ENCODE measurements at places on chromosomes 12 and 14. TPM values are rescaled to one million over a fixed set of nuclear protein-coding genes. Genes with fewer than 3 reads are reported as not detected.

- DNase-seq, result no peak
Observed at GRCh38 chr14:85915711-85916110, 385.8 kb downstream of the FLRT2 start.

- DNase-seq, result no peak
Observed at GRCh38 chr12:105358789-105359188, 28.3 kb downstream of the C12orf75 start.

- DNase-seq, result no peak
Observed at GRCh38 chr14:99850709-99851108, 57.5 kb downstream of the EML1 start.

DNA sequence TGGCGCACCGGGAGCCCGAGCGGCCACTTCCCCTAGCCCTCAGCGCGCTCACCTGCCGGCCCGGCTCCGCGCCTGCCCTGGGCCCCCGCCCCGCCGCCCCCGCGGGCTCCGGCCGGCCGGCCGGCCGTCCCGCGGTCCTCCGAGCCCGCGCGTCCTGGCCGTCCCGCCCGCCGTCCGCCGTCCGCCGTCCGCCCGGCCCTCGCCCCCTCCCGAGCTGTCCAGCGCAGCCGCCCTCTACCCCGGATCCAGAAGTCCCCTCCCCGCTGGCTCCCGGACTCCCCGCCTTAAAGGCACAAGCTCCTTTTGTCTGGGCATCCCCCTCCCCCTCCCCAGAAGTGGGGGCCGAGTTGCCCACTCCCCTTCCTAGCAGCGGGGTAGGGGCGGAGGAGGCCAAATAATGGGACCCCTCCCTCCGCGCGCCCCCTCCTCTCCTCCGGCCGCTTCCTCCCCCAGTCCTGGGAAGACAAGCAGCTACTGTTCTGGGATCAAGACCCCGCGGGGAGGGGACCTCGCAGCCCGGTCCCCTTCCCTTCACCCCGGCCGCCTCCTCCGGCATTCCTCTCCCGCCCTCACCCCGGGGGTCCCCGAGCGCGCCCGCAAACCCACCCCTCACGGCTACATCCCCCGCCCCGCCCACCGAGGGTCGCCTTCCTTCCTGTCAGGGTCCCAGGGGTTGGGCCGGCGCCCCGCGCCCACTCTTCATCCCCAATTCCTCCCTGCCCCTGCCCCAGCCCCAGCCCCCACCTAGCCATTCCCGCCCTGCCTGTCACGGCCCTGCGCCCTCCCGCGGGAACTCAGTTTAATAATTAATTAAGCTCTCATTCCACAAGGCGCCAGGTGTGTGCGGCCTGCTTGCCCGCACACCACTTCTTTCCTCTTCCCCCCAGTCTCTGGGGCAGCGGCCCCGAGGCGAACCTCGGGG is at the start of gene ADCY6:
TSS of gene ADCY6 (minus strand) at position 236 of the 922 bp plus-strand sequence. CDS start 5,655 bp downstream, outside the sequence.
- DNase-seq, result peak; percentile 87

GRCh38 chr12:127912035-127912665 is 354.8 kb upstream of the TMEM132C start:
- no peak for DNase-seq

DNA sequence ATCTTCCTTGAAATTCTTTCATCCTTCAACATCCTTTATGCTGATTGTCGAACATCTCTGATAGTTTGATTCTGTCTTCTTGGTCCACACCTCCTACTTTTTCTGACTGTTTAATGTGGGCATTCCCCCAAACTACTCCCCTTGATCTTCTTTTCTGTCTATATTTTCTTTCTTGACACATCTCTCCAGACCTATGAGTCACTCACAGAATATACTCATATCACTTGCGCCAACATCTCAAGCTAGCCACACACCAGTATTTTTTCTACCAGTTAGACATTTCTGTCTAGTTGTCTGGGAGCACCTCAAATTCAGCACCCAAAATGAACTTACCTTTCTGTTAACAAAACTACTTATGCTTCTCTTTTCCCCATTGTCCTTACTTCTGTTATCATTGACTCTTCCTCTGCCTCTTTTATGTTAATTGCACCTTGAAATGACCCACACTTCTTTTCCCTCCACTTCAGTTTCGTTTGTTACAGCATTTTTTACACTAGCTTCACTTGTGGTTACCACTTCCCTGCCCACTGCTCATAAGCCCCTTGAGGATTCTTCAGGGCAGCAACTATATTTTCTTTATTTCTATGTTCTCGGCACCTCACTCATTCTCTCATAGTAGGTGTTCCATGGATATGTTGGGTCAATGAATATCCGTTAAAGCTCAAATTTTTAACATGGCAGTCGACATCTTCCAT is 33.5 kb downstream of the TSHR start:
- DNase-seq, result no peak

GRCh38 chr14:88848571-88848970 is 24.1 kb downstream of the TTC8 start:
- DNase-seq, result no peak

GRCh38 chr12:79344855-79345847 is 345.6 kb downstream of the PAWR start:
- DNase-seq, result no peak

- no peak for DNase-seq
Observed at GRCh38 chr12:94560431-94561221, 89.7 kb downstream of the TMCC3 start.

- no peak for DNase-seq
Observed at GRCh38 chr14:71856199-71856919, 75.9 kb upstream of the RGS6 start.

DNA sequence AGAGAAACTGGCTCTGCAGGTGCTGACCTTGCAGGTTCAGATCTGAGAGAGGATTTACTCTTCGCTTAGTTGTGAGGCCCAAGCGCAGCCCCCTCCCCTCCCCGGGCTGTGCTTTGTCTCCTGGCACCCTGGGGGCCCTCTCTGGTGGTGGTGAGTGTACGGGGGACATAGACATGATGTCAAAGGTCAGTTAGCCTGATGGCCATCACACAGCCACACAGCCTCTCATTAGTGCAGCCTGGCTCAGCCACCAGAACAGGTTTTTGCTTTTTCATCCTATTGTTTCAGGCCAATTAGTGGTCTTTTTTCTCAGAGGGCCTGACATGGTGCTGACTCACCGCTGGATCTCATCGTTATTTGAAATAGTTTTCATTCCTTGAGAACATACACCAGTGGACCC is 437.9 kb downstream of the AACS start:
- DNase-seq, result no peak

DNA sequence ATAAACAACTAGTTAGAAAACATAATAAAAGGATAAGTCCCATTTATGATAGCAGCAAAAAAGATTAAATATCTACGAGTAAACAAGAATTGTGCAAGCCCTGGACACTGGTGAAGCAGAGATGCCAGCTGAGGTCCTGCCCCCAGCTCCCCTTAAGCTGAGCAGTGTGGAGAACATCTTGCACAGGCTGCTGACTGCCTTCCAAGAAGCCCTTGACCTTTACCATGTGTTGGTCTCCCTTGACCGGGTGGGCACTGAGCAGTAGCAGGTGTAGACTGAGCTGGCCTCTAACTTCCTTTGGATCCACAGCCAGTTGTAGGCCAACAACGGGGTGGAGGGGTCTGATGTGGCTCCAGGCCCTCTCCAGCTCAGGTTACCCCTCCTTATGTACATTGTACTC is 47.7 kb upstream of the PAPLN start:
- no peak for DNase-seq

DNA sequence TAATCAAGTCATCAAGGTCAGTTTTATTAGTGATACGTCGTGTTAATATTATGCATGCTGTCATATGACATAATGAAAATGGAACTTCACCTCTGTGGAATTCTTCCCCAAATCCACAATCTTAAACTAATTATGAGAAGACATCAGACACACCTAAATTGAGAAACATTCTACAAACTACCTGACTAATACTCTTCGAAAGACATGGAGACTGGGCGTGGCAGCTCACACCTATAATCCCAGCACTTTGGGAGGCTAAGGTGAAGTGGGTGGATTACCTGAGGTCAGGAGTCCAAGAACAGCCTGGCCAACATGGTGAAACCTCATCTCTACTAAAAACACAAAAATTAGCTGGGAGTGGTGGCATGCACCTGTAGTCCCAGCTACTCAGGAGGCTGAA is 33.3 kb upstream of the KRAS start:
- no peak for DNase-seq

GRCh38 chr14:106021832-106022231 is 495.4 kb downstream of the TMEM121 start:
- DNase-seq, result no peak

GRCh38 chr12:40248034-40248433 is 23.2 kb downstream of the LRRK2 start:
- DNase-seq, result no peak

DNA sequence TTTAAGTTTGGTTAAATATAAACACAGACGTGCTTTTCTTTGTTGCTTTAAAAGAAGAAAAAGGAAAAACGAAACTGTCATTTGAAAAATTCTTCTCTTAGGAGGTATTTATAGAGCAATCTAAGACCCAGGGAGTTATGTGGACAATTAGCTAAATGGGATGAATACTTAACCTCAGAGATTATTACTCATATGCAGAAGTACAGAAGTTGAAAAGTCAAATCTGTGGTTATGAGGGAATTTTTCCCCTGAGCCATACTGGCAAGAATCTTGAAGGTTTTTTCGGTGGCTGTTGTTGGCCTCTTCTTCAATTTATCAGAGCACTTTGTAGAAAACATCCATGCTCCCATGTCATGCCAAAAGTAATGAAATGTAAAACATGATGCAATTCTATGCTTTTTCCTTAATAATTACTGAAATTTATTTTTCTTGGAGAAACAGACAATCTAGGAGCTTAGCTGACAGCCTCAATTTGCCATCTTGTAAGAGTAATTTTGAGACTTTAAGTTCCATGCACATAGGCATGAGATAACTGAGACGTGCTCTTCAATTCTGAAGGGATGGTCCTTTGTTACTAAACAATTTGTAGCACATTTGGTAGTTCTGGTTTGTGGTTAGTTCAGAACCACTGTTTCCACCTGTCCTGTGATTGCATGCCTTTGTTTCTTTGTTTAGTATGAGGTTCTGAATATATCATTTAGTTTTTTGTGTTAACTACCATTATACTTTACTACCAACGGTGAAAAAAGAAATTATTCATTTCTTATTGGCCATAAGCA is 126.6 kb downstream of the BCAT1 start:
- DNase-seq, result no peak

DNA sequence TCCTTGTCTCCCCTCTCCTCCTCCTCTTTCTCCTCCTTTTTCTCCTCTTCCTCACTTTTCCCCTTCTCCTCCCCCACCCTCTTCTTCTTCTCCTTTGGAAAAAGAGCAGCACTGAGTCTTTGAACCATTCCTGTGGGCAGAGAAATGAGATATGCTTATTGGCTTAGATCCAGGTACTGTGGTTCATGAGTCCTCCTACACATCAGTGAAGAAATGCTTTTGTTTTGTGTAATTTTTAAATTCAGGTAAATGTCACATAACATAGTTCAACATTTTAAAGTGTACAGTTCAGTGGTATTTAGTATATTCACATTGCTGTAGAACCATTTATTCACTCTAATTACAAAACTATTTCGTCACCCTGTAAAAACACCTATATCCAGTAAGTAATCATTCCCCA is 402.1 kb downstream of the AACS start:
- no peak for DNase-seq

DNA sequence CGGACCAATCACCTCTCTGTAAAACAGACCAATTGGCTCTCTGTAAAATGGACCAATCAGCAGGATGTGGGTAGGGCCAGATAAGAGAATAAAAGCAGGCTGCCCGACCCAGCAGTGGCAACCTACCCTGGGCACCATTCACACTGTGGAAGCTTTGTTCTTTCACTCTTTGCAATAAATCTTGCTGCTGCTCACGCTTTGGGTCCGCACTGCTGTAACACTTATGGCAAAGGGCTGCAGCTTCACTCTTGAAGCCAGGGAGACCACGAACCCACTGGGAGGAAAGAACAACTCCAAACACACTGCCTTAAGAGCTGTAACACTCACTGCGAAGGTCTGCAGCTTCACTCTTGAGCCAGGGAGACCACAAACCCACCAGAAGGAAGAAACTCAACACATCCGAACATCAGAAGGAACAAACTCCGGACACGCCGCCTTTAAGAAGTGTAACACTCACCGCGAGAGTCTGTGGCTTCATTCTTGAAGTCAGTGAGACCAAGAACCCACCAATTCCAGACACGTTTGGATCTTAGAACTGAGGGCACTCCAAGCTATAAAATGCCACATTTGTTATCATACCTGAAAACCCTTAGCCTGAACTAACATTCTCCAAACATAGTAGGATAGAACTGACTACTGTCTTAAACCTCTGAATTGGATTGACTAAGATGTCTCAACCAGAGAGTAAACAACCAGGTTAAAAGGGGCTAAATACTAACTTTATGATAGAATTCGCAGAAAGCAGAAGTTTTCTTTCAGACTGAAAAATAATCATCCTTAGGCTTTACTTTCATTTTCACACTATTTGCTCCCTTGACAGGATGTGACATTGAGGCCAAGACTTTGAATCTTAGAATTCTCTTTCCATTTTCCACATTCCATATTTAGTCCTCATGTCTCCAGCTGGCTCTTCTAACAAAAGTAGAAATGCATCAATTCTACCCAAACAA is 33.6 kb downstream of the CDKL1 start:
- DNase-seq, result no peak

DNA sequence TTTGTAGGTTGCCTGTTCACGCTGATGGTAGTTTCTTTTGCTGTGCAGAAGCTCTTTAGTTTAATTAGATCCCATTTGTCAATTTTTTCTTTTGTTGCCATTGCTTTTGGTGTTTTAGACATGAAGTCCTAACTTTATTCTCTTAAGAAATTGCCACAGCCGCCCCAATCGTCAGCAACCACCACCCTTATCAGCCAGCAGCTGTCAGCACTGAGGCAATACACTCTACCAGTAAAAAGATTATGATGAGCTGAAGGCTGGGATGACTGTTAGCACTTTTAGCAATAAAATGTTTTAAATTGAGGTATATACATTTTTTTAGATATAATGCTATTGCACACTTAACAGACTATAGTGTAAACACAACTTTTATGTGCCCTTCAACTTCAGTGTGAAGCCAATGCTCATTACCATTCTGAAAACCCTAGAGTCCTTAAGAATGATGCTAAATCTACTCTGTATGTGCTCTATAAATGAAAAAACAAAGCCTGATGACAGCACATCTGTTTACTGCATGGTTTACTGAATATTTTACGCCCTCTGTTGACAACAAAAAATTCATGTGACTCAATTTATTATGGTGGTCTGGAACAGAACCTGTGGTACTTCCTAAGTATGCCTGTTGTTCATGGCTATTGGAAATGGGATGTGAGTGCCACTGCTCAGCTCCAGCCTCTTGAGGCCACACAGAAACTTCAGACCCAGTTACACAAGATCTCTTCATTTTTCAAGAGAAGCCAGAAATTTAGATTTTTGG is 197.4 kb downstream of the DUSP6 start:
- DNase-seq, result no peak

GRCh38 chr14:27553790-27554189 is 956.0 kb upstream of the NOVA1 start:
- DNase-seq, result no peak

Gene RNASE13
- not detected for total RNA-seq

Gene CCDC77
- total RNA-seq, result 2.8 TPM

Gene CCDC38
- total RNA-seq, result 0.30 TPM

Gene ACOT4
- total RNA-seq, result 0.25 TPM

Gene TSPAN19
- total RNA-seq, result not detected

Gene KLHDC2
- 52.3 TPM for total RNA-seq

Gene CFAP54
- 0.14 TPM for total RNA-seq

Gene ENDOU
- total RNA-seq, result not detected
